SK-N-SH (cell line): ENCODE measurements at places on chromosomes 7 and 10. TPM values are rescaled to one million over a fixed set of nuclear protein-coding genes. Genes with fewer than 3 reads are reported as not detected.
A peak's percentile ranks its signal among the peaks of the same experiment; 100 is the strongest.

AKR1D1 gene
- polyA plus RNA-seq: not detected in 2 replicates

CYP2C19 gene
- polyA plus RNA-seq: not detected in 2 replicates

GLI3 gene
- 0.08 and 0.10 TPM in 2 replicates for polyA plus RNA-seq

GPER1 gene
- polyA plus RNA-seq: 4.0 and 6.4 TPM in 2 replicates

NXPH1 gene
- not detected in 2 replicates for polyA plus RNA-seq

CALHM1 gene
- polyA plus RNA-seq: not detected in 2 replicates

BMPER gene
- 18.2 and 20.0 TPM in 2 replicates for polyA plus RNA-seq

SEMA3D gene
- polyA plus RNA-seq: 30.1 and 48.7 TPM in 2 replicates

CFAP69 gene
- 2.3 and 2.8 TPM in 2 replicates for polyA plus RNA-seq

- DNase-seq: peak; percentile 64
- peaks cover 89% of the 10 kb centered on the region for H3K36me3 ChIP-seq
- H3K4me3 ChIP-seq: no peak overlapping the region
- no peaks in the 10 kb centered on the region for H3K27me3 ChIP-seq
- 0 out of 2 replicates have a peak overlapping the region, but pooled peaks have one; percentile 34 for H3K27ac ChIP-seq
Measured at GRCh38 chr7:107201795-107202450, 33.1 kb downstream of the HBP1 start.

DNA sequence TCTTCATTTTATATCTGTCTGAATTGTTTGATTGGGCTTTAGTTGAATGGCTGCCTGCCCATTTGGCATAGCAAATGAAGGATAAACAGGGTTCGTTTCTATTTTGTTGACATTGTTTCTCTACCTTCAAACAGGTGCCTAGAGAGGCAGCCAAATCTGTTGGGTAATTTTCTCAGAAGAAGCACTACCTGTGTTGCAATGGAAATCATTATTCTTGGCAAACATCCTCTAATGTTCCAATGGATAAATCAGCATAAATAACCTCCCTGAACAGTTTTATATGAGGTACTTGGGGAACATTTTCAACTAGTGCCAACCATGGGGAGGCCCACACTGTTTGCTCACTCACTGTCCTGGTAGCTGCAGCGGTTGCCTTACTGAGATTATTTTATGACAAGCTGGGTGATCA is 64.4 kb upstream of the PLPP4 start:
- H3K4me3 ChIP-seq: no peak overlapping the region
- no peaks in the 10 kb centered on the region for H3K27me3 ChIP-seq
- no peak for DNase-seq
- peaks cover 3% of the 10 kb centered on the region for H3K4me1 ChIP-seq

DNA sequence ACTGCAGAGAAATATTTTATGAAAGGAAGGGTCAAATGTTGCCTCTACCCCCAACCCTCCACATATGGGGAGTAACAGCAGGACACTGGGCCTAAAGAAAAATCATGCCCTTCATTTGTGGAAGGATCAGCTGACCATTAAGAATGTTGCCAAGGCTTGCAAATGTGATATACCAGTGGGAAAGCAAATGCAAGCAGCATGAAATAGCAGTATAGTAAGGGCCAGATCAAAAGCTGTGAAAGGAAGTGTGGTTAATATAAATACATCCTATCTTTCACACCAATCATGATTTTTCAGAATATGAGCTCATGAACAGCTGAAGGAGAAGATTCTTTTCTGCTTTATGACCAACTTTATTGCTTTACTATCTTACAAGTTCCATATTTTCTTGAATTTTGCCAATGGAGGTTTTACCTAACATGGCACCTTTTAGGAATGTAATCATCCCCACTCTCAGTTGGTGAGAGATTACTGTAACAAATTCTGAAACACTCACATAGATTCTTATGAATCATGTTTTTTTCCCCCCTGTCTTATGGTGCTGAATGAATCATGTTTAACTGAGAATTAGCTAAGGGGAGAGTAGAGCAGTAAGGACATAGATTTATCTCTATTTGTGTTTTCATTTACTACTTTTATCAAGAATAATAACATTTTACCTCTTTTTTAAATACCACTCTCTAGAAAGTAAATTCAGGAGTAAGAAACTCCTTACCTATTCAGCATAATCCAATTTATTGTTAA is 12.1 kb upstream of the ATAD1 start:
- H3K27me3 ChIP-seq: no peaks in the 10 kb centered on the region
- H3K4me3 ChIP-seq: no peak overlapping the region
- no peak overlapping the region for H3K27ac ChIP-seq
- no peak for DNase-seq
- no peaks in the 10 kb centered on the region for H3K36me3 ChIP-seq
- H3K4me1 ChIP-seq: no peaks in the 10 kb centered on the region

GRCh38 chr10:46530249-46531186 is 25.9 kb downstream of the GPRIN2 start:
- no peak overlapping the region for H3K27ac ChIP-seq
- H3K36me3 ChIP-seq: no peaks in the 10 kb centered on the region
- H3K27me3 ChIP-seq: no peaks in the 10 kb centered on the region
- H3K4me3 ChIP-seq: no peak overlapping the region

DNA sequence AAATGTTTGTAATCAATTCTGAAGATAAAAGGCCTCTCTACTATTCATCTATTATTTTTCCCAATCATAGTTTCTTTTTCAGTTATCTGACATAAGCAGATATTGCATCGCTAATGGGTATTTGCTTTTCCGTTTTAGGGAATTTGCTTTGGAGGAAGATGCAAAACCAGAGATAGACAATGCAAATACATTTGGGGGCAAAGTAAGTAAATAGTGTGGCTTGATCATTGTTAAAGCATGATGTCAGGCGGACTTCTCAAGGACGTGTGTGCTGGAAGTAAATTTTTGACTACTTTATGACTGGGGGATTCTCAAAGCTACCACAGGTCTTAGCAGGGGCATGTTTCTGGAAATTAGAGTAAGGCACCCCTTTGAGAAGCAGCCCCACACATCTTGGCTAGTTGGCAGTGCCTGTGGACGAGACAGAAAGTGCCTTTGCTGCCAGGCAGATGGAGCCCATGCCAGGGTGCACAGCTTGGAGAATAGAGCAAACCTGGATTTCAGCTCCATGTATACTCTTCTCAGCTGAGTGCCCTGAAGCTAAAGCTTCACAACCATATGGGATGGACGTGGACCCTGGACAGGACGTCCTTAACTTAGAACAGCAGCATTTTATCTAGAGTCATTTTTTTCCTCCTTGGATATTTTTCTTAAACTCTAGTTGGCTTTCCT is 68.6 kb downstream of the SRI start:
- H3K27me3 ChIP-seq: no peaks in the 10 kb centered on the region
- H3K4me1 ChIP-seq: no peaks in the 10 kb centered on the region
- no peak overlapping the region for H3K4me3 ChIP-seq
- H3K27ac ChIP-seq: no peak overlapping the region
- no peak for DNase-seq

DNA sequence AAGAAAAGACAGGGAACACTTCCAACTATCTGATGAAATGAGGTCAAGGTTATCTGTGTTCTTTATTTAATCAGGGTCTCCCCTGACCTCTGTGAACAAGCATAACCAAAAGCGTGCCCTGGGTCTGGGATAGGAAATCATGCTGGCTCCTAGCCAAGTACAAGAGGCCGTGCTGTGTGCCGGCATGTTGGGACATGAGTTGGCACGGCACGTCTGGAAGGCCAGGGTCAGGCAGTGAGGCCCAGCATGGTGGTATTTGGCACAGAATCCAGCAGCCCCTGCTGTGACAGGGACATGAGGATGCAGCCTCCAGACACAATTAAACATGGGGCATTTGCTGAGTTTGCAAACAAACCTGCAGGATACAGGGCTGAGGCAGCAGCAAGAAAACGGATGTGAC is 320.4 kb downstream of the PLXNA4 start:
- peaks cover 22% of the 10 kb centered on the region; the same call in 1 of the 2 replicates for H3K4me1 ChIP-seq
- H3K36me3 ChIP-seq: no peaks in the 10 kb centered on the region
- H3K27me3 ChIP-seq: no peaks in the 10 kb centered on the region
- H3K4me3 ChIP-seq: no peak overlapping the region

GRCh38 chr10:77592510-77592909 is 45.1 kb downstream of the KCNMA1 start:
- H3K27ac ChIP-seq: no peak overlapping the region
- peaks cover 20% of the 10 kb centered on the region; the same call in 1 of the 2 replicates for H3K4me1 ChIP-seq
- H3K4me3 ChIP-seq: no peak overlapping the region
- H3K27me3 ChIP-seq: no peaks in the 10 kb centered on the region
- no peaks in the 10 kb centered on the region for H3K36me3 ChIP-seq

DNA sequence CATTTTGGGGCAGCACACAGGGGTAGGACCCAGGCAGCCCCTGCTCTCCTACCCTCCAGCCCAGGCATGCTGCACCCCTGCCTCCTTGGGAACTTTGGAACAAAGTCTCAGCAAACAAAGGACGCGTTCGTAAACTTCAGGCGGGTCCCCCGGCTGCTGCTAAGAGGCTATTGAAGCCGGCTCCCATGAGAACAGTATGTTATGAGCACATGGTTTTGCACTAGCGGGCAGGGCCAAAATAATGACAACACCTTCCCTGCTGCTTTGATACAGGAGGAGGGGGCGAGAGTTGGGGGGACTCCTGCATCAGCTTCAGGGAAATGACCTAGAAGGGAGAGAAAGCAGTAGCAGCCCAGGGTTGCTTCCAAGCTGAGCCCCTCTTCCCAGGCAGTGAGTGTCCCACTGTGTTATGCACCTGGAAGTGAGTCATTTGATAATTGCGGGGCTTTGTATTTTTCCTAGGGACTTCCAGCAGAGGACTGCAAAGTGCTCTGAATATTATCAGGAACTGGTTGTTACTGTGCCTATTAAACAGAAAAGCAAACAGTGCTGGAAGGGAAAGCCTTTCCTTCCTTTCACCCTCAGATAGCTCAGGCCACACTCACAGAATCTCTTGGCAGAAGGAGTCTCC is 6.9 kb downstream of the ITPRIP start:
- no peak for DNase-seq
- no peaks in the 10 kb centered on the region for H3K36me3 ChIP-seq
- no peak overlapping the region for H3K4me3 ChIP-seq
- peak overlapping the region; percentile 96 for H3K27ac ChIP-seq
- no peaks in the 10 kb centered on the region for H3K27me3 ChIP-seq

DNA sequence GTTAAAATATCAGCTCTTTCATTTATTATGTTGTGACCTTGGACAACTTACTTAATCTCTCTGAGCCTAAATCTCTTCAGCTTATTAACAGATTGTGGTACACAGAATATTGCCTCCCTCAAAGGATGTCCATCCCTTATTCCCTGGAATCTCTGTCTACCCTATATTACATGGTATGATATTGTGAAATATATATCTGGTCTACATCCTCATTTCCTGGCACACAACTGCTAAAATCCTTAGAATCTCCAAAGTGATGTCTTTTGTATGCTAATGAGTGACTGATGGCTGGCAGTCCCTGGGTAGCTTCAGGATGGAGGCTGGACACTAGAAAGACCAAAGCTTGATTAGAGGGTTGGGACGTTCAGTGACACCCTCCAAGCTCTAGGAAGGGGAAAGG is 25.8 kb downstream of the ZNF438 start:
- H3K4me3 ChIP-seq: no peak overlapping the region
- H3K27me3 ChIP-seq: no peaks in the 10 kb centered on the region
- H3K4me1 ChIP-seq: no peaks in the 10 kb centered on the region
- DNase-seq: no peak

- H3K4me1 ChIP-seq: no peaks in the 10 kb centered on the region
- no peaks in the 10 kb centered on the region for H3K36me3 ChIP-seq
- H3K27me3 ChIP-seq: no peaks in the 10 kb centered on the region; the same call in 1 of the 2 replicates
- no peak for DNase-seq
- no peak overlapping the region for H3K27ac ChIP-seq
- no peak overlapping the region for H3K4me3 ChIP-seq
Measured at GRCh38 chr7:101739775-101740398, 77.5 kb upstream of the CUX1 start.

DNA sequence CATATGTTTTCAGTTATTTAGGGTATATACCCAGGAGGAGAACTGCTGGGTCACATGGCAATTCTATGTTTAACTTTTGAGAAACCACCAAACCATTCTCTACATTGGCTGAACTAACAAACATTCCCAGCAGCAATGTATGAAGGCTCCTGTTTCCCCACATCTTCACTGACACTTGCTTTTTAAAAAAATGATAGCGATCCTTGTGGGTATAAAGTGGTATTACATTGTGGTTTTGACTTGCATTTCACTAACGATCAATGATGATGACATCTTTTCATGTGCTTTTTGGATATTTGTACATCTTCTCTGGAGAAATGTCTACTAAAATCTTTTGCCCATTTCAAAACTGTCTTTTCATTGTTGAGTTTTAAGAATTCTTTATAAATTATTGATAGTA is 51.2 kb upstream of the ANAPC16 start:
- H3K4me1 ChIP-seq: no peaks in the 10 kb centered on the region
- DNase-seq: no peak
- no peak overlapping the region for H3K27ac ChIP-seq
- H3K4me3 ChIP-seq: no peak overlapping the region
- H3K27me3 ChIP-seq: no peaks in the 10 kb centered on the region
- peaks cover 3% of the 10 kb centered on the region; the same call in 1 of the 2 replicates for H3K36me3 ChIP-seq

GRCh38 chr7:116670409-116671015 is 1.5 kb upstream of the MET start:
- H3K27me3 ChIP-seq: peaks cover 24% of the 10 kb centered on the region; the same call in 1 of the 2 replicates
- no peaks in the 10 kb centered on the region for H3K36me3 ChIP-seq
- no peak overlapping the region for H3K4me3 ChIP-seq
- H3K27ac ChIP-seq: no peak overlapping the region
- DNase-seq: no peak

- no peaks in the 10 kb centered on the region for H3K36me3 ChIP-seq
- H3K27me3 ChIP-seq: peaks cover 9% of the 10 kb centered on the region
Measured at GRCh38 chr7:1679966-1680730, 10.1 kb downstream of the ELFN1 start.

- DNase-seq: no peak
- H3K36me3 ChIP-seq: no peaks in the 10 kb centered on the region
- H3K27ac ChIP-seq: no peak overlapping the region
- no peaks in the 10 kb centered on the region for H3K27me3 ChIP-seq
- peaks cover 17% of the 10 kb centered on the region for H3K4me1 ChIP-seq
Measured at GRCh38 chr10:91191584-91191919, 28.9 kb upstream of the PCGF5 start.

- H3K27ac ChIP-seq: no peak overlapping the region
- H3K27me3 ChIP-seq: no peaks in the 10 kb centered on the region
- no peak for DNase-seq
- no peaks in the 10 kb centered on the region for H3K4me1 ChIP-seq
- H3K36me3 ChIP-seq: no peaks in the 10 kb centered on the region
Measured at GRCh38 chr10:121654021-121654545, 55.8 kb upstream of the FGFR2 start.

DNA sequence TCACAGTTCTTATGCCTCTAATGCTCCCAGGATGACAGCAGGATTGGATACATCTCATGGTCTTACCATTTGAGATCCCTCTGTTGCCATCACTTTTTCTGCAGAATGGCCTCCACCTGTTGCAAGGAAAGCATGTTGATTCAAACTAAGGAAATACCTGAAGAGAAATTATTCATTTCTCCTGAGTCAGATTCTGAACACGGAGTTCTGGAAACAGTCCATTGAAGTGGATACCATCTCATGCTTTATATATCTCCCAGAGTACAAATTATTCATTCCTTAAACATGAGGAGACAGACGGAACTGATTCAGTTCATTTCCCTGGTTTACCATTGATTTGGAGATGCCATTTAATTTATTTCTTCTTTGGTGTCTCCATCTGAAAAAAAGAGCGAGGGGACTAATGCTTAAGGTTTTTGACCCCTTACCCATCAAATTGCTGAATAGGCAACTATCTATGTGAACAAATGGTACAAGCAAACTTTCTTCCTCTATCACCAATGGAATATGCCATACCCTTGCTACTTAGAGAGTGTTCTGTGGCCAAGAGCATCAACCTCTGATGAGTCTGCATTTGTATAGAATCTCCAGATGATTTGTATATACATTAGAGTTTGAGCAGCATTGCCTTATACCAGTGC is 305.0 kb upstream of the LRGUK start:
- no peaks in the 10 kb centered on the region for H3K27me3 ChIP-seq
- no peak overlapping the region for H3K4me3 ChIP-seq
- H3K4me1 ChIP-seq: no peaks in the 10 kb centered on the region; the same call in 1 of the 2 replicates
- no peak for DNase-seq

- peaks cover 8% of the 10 kb centered on the region for H3K36me3 ChIP-seq
- DNase-seq: no peak
- no peak overlapping the region for H3K27ac ChIP-seq
Measured at GRCh38 chr7:157678501-157678900, 341.7 kb downstream of the DNAJB6 start.
